ENCODE measurements at places on chromosomes 2 and 18. TPM values are rescaled to one million over a fixed set of nuclear protein-coding genes. Genes with fewer than 3 reads are reported as not detected.

KLF7 gene
- 40.6 TPM for total RNA-seq

DNA sequence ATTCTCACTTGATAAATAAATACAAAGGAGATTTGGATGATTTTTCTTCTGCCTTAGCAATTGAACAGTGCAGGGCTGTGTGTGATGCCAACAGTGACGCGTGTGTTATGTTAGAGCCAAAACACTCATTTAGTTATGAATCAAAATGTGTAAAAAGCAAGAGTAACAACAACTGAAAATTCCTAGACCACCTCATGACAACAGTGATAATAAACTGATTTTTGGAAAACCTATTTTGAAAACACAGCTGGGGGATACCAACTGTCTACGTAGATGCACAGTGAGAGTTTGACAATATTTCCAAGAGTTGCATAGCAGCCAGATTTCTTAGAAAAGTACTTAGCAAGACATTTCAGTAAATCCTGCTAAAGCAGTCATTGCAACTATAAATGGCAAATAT, 323.9 kb downstream of the GALR1 start:
- H3K27ac ChIP-seq = no peak overlapping the region
- H3K4me1 ChIP-seq = no peaks in the 10 kb centered on the region
- no peaks in the 10 kb centered on the region for H3K36me3 ChIP-seq
- peaks cover 32% of the 10 kb centered on the region for H3K27me3 ChIP-seq
- ATAC-seq = no peak

REG3G gene
- total RNA-seq = not detected

GRCh38 chr2:181770150-181770549, 89.8 kb upstream of the NEUROD1 start:
- peaks cover 20% of the 10 kb centered on the region for H3K27me3 ChIP-seq
- ATAC-seq = no peak
- H3K36me3 ChIP-seq = no peaks in the 10 kb centered on the region
- H3K4me1 ChIP-seq = no peaks in the 10 kb centered on the region
- H3K27ac ChIP-seq = no peak overlapping the region

GRCh38 chr2:54903736-54904554, 146.3 kb downstream of the RTN4 start:
- peaks cover 8% of the 10 kb centered on the region for H3K4me1 ChIP-seq
- H3K36me3 ChIP-seq = no peaks in the 10 kb centered on the region
- H3K27ac ChIP-seq = peak overlapping the region; percentile 61
- H3K27me3 ChIP-seq = no peaks in the 10 kb centered on the region
- H3K4me3 ChIP-seq = peak overlapping the region; percentile 11
- peak; percentile 100 for ATAC-seq

DNA sequence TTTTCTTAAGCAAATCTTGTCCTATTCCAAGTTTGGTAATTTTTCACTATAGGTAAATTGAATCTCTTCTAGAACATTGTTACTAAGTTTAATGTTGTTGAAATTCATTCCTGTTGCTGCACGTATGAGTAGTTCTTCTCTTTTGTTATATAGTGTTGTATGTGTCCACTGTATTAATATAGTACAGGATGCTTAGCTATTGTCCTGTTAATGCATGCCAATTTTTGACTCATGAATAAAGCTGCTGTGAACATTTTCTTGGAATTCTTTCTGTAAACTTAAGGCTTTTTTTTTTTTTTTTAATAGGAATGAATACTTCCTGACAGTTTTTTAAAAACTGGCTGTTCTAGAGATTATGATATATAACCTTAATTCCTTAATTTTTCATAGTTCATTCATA, 326.9 kb downstream of the SLC4A3 start:
- no peaks in the 10 kb centered on the region for H3K4me1 ChIP-seq
- no peak for ATAC-seq
- H3K27ac ChIP-seq = no peak overlapping the region
- H3K4me3 ChIP-seq = no peak overlapping the region

C1QL2 gene
- total RNA-seq = not detected
